ENCODE measurements at places on chromosomes 13 and 19. TPM values are rescaled to one million over a fixed set of nuclear protein-coding genes. Genes with fewer than 3 reads are reported as not detected.

GRCh38 chr19:5695649-5696195, 5.6 kb downstream of the RPL36 start:
- peaks cover 20% of the 10 kb centered on the region for H3K4me1 ChIP-seq
- H3K4me3 ChIP-seq = no peak overlapping the region
- H3K27ac ChIP-seq = no peak overlapping the region
- H3K36me3 ChIP-seq = peaks cover 93% of the 10 kb centered on the region
- H3K27me3 ChIP-seq = no peaks in the 10 kb centered on the region

DNA sequence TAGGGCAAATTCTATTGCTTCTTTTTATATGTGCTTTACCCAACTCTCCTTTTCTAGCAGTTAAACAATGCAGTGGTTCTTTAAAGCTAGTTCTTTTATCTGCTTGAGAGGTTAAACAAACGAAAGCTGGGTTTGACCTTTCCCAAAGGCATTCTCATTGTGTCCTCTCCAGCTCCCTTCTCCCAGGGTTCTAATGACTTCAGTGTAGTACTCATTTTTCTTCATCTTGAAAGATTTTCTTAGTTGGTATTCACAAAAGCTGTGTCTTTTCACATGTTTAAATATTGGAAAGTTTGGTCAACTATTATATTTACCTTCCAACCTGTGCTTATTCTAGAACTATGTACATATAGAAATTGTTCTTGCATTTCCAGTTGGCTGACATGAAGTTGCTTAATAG, 1.5 kb downstream of the WASF3 start:
- no peaks in the 10 kb centered on the region for H3K27me3 ChIP-seq
- peaks cover 3% of the 10 kb centered on the region for H3K4me1 ChIP-seq
- no peak overlapping the region for H3K27ac ChIP-seq
- peak overlapping the region; percentile 78 for H3K4me3 ChIP-seq
- no peak for DNase-seq

DNA sequence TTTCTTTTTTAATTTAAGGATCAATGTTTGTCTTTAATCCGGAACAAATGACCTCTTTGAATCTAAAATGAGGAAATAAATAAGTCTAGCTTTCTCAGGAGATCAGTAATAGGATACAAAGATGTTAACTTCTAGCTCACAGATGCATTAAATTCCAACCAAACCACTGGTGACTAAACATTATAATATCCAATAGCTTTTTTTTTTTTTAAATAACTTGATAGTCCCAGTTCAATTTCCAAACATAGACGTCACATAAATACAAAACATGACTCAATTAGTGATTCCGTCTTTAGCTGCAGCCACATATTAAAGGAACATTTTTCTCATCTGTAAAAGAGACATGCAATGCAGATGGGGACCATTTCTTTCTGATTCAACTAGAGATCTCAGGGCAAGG, 390.5 kb upstream of the PCDH9 start:
- no peaks in the 10 kb centered on the region for H3K4me1 ChIP-seq
- no peak overlapping the region for H3K4me3 ChIP-seq
- H3K36me3 ChIP-seq = no peaks in the 10 kb centered on the region
- H3K27ac ChIP-seq = no peak overlapping the region

GRCh38 chr19:29245215-29245614, 32.3 kb upstream of the UQCRFS1 start:
- no peaks in the 10 kb centered on the region for H3K4me1 ChIP-seq
- H3K4me3 ChIP-seq = no peak overlapping the region
- no peak for DNase-seq
- H3K27me3 ChIP-seq = no peaks in the 10 kb centered on the region
- no peaks in the 10 kb centered on the region for H3K36me3 ChIP-seq

- DNase-seq = peak; percentile 59
- no peaks in the 10 kb centered on the region for H3K36me3 ChIP-seq
- H3K27me3 ChIP-seq = no peaks in the 10 kb centered on the region
- no peaks in the 10 kb centered on the region for H3K4me1 ChIP-seq
- no peak overlapping the region for H3K27ac ChIP-seq
Observed at GRCh38 chr13:77779552-77780272, 82.2 kb downstream of the SLAIN1 start.

GRCh38 chr19:46365561-46365960, 18.7 kb downstream of the PPP5C start:
- H3K27ac ChIP-seq = no peak overlapping the region
- H3K36me3 ChIP-seq = no peaks in the 10 kb centered on the region
- no peak for DNase-seq
- no peak overlapping the region for H3K4me3 ChIP-seq

Gene IFNL1
- not detected for total RNA-seq

Gene GPC5
- total RNA-seq = 2.1 TPM

Gene OR7G2
- total RNA-seq = not detected
